ENCODE measurements at places on chromosomes 11 and 22.

GRCh38 chr11:19766810-19767209, 54.2 kb downstream of the NAV2 start:
- no peak for DNase-seq

DNA sequence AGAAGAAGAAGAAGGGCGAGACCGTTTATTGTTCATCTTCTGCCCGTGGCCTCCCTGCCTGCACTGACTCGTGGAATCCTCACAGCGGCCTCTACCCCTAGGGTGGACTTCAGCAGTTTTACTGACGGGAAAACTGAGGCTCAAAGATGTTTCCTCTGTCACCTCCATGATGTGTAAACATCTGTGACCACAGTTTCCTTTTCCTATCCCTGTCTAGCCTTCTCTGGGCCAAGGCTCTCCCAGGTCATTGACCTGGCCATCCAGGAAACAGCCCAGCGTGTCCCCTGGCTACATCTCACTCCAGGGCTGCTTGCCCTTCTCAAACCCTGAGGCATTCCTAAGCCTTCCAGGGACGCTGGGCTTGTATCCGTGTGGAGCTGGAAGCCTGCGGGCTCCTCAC, 49.0 kb upstream of the GCAT start:
- no peak for DNase-seq

DNA sequence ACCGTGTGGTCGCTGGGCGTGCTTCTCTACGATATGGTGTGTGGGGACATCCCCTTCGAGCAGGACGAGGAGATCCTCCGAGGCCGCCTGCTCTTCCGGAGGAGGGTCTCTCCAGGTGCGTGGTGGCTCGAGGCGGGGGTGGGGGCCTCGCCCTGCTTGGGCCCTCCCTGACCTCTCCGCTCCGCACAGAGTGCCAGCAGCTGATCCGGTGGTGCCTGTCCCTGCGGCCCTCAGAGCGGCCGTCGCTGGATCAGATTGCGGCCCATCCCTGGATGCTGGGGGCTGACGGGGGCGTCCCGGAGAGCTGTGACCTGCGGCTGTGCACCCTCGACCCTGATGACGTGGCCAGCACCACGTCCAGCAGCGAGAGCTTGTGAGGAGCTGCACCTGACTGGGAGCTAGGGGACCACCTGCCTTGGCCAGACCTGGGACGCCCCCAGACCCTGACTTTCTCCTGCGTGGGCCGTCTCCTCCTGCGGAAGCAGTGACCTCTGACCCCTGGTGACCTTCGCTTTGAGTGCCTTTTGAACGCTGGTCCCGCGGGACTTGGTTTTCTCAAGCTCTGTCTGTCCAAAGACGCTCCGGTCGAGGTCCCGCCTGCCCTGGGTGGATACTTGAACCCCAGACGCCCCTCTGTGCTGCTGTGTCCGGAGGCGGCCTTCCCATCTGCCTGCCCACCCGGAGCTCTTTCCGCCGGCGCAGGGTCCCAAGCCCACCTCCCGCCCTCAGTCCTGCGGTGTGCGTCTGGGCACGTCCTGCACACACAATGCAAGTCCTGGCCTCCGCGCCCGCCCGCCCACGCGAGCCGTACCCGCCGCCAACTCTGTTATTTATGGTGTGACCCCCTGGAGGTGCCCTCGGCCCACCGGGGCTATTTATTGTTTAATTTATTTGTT, 2.4 kb downstream of the PIM3 start:
- DNase-seq = no peak

GRCh38 chr11:7936615-7937014, 4.9 kb downstream of the OR10A3 start:
- DNase-seq = no peak

DNA sequence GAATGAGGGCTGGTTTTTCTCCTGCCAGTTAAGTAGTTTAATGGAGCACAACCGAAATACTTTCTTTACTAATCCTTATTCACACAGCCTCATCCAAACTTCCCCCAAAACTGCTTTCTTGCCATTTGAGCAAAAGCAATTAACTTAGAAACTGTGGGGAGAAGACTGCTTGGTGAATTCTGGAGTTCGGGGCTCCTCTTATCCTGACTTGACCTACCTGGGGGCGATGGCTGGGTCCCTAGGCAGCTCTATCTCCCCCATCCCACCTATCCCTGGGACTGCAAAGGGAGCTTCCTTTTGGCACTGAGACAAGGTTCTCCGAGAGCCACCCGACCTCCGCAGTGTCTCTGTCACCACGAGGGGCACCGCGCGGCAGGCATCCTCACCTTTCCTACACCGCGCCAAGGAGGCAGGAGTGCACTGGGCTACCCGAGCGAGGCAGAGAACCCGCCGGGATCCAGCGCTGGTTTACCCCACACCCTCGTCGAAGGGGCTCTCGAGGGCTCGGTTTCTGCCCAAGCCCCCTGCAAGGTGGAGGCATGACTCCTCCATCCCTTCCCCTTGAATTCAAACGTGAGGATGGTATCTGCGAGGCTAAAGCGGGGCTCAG, 759 bp downstream of the DESI1 start:
- DNase-seq = no peak

GRCh38 chr11:121661880-121662486, 209.2 kb upstream of the SORL1-AS1 start:
- DNase-seq = no peak

GRCh38 chr11:64799623-64800302, 3.3 kb downstream of the MAP4K2 start:
- no peak for DNase-seq

- DNase-seq = peak; percentile 99
Measured at GRCh38 chr11:78290293-78291176, 101.8 kb downstream of the USP35 start.

GRCh38 chr11:2428322-2428795, 16.0 kb downstream of the TRPM5 start:
- DNase-seq = no peak

- no peak for DNase-seq
Measured at GRCh38 chr11:62137276-62137861, 13.6 kb downstream of the INCENP start.

- no peak for DNase-seq
Measured at GRCh38 chr22:38733724-38734381, 21.9 kb downstream of the SUN2 start.

GRCh38 chr11:131592152-131592551, 221.7 kb downstream of the NTM start:
- no peak for DNase-seq

DNA sequence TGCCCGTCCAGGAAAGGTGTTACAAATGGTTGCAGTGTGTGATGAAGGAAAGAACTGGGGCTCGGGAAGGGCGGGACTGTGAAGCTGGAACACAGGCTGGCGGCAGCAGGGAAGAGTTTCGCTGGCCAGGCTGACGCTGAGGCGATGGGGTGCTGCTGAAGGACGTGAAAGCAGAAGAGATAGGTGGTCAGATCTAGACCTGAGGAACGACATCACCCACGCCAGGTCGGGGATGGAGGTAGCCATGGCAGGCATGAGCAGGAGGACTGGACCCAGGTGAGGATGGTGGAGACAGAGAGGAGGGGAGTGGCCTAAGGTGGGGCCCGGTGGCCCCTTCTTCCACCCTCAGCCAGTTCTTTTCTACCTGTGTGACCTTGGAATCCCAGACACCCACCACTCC, 9.1 kb downstream of the CDC42EP2 start:
- no peak for DNase-seq

DNA sequence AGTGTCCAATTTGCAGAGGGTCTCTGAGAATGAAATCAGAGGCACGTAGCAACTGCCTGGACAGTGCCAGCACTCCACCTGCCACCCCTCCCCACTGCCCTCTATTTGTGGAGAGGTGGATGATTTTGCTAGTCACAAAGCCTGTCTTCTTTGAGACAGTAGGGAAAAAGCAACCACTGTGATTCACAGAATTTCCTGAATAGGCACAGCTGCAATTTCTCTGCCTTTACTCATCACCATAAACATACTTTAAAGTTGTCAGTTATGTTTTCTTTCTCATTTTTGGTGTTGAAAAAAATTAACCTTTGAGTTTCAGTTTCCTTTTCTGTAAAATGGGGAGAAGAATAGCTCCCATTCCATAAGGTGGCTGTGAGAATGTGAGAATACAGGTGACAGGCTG, 134.3 kb downstream of the TEAD1 start:
- DNase-seq = no peak

DNA sequence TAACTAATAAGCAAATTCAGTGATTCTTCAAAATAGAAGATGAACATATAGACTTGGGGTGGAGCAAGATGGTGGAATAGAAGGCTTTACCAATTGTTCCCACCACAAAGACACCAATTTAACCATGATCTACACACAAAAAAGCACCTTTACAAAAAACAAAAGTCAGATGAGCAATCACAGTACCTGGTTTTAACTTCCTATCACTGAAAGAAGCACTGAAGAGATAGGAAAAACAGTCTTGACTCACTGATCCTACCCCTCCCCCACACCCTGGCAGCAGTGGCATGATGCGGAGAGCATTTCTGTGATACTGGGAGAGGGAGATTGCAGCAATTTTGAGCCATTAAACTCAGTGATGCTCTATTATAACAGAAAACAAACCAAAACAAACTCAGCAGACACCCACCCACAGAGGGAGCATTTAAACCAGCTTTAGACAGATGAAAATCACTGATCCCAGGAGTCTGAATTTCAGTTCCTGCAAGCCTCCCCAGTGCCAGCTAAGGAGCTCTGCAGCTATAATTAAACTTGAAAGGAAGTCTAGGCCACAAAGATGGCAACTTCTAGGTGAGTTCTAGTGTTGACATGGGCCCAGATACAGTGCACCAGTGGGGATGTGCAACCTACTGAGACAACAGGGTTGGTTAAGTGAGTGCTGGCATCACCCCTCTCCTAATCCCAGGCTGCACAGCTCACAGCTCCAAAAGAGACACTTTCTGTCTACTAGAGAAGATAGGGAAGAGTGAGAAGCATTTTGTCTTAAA, 161.8 kb upstream of the GRIA4 start:
- no peak for DNase-seq
